ENCODE measurements at places on chromosomes 3 and 15.

- DNase-seq: no peak
These were observed 498.6 kb downstream of the NAALADL2 start for GRCh38 chr3:175357758-175358157.

- DNase-seq: no peak
These were observed 72.7 kb upstream of the ABHD2 start for GRCh38 chr15:89015412-89016097.

DNA sequence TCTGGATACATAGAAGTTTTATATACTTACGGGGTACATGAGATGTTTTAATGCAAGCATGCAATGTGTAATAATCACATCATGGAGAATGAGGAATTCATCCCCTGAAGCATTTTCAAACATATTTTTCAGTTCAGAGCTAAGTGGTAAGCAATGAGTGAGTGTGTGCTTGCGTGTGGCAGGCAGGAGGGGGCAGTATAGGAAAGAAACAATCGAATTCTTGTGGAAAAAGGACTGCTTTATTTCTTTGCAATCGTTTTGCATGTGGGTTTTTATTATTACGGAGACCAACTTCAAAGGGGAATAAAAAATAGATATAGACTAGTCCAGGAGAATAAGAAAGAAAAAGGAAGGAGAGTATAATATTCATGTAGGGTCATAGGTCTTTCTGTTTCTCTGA is 271.6 kb downstream of the CHL1 start:
- no peak for DNase-seq

DNA sequence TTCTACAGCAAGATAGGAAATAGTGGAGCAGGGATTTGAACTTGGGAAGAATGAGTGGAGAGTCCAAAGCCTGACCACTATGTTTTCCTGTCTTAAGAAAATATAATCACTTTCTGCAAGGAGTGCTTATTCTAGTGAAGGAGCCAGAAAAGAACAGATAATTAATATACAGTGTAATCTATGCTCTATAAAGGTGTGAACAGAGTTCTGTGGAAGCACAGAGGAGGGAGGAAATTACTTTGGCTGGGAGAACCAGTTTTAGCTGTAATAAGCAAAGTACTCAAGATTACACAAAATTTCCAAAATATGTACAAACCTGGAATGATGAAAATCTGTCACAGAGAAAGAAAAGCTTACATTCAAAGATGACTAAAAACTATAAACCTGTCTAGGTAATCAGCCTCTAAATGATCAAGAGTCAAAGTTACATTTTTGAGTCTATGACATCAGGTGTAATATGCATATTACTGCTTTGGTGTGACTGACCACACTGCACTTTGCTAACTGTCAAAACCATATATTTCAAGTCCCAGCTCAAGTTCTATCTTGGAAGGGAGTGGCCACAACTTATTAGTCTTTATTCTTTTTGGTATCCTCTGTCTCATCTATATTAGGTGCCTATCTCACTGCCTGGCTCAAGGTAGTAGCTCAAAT is 40.7 kb upstream of the MB21D2 start:
- no peak for DNase-seq

GRCh38 chr15:45884289-45884688 is 249.5 kb downstream of the SQOR start:
- DNase-seq: no peak

GRCh38 chr3:43102773-43103480 is 3.0 kb downstream of the POMGNT2 start:
- DNase-seq: no peak
